H9 (cell line): ENCODE measurements at places on chromosomes 6 and 20.

GRCh38 chr6:24777227-24777626, 2.5 kb downstream of the GMNN start:
- H3K36me3 ChIP-seq, result peaks cover 50% of the 10 kb centered on the region
- no peaks in the 10 kb centered on the region for H3K27me3 ChIP-seq
- H3K4me1 ChIP-seq, result no peaks in the 10 kb centered on the region
- H3K27ac ChIP-seq, result no peak overlapping the region

- H3K27me3 ChIP-seq, result no peaks in the 10 kb centered on the region
- DNase-seq, result no peak
- no peak overlapping the region for H3K4me3 ChIP-seq
- H3K27ac ChIP-seq, result no peak overlapping the region
Observed at GRCh38 chr6:154962753-154963152, 32.4 kb upstream of the TIAM2 start.

DNA sequence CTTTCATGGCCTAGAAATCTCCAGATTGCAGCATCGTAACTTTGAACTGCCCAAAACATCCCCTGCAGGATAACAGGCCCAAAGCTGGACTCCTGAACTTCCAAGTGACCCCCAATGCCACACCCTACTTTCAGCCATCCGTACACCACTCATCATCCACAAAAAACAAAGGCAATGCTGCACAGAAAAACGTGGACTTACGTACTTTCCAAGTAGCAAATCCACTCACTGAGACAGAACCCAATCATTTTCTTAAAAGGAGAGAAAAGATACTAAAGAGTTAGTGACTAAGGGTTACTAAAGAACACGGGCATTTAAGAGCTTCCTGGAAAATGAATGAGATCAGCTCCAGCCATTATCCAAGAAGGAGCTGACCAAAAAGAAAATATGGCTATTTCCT, 211.0 kb downstream of the WDR27 start:
- no peaks in the 10 kb centered on the region for H3K4me1 ChIP-seq
- H3K27me3 ChIP-seq, result no peaks in the 10 kb centered on the region
- DNase-seq, result no peak
- no peaks in the 10 kb centered on the region for H3K36me3 ChIP-seq
- no peak overlapping the region for H3K4me3 ChIP-seq

GRCh38 chr6:35562060-35562459, 49.4 kb upstream of the TULP1 start:
- no peak overlapping the region for H3K4me3 ChIP-seq
- no peaks in the 10 kb centered on the region for H3K4me1 ChIP-seq
- no peaks in the 10 kb centered on the region for H3K27me3 ChIP-seq
- no peak for DNase-seq

- H3K4me1 ChIP-seq, result peaks cover 4% of the 10 kb centered on the region; the same call in 1 of the 2 replicates
- peak overlapping the region; percentile 35; the same call in 1 of the 3 replicates for H3K4me3 ChIP-seq
- H3K27ac ChIP-seq, result no peak overlapping the region
- no peak for DNase-seq
- no peaks in the 10 kb centered on the region for H3K27me3 ChIP-seq
- H3K36me3 ChIP-seq, result no peaks in the 10 kb centered on the region
Observed at GRCh38 chr20:57470212-57470522, 54.8 kb downstream of the CTCFL start.

GRCh38 chr6:151326116-151326825, 65.1 kb downstream of the ZBTB2 start:
- H3K27me3 ChIP-seq, result no peaks in the 10 kb centered on the region
- H3K4me1 ChIP-seq, result no peaks in the 10 kb centered on the region
- peak overlapping the region; percentile 66 for H3K4me3 ChIP-seq
- DNase-seq, result no peak

GRCh38 chr20:35284992-35285805, 627 bp upstream of the EIF6 start:
- H3K27me3 ChIP-seq, result no peaks in the 10 kb centered on the region
- H3K4me3 ChIP-seq, result peak overlapping the region; percentile 96
- DNase-seq, result no peak
- no peak overlapping the region for H3K27ac ChIP-seq

DNA sequence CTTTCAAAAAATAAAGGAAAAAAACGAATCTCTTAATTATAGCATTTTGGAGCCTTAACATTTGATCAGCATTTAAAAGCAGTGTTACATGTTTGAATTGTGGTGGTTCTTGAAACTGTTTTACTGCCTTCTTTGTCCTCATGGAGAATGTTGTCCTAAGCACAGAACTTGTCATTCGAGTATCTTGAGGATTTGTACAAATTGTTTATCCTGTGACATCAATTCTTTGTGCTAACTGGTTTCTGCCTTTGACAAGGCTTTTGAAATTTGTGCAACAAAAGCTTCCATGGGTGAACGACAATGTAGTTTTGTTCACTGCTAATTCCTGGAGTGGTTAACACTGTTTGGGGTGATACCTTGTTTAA, 130.8 kb downstream of the SCAF8 start:
- no peak overlapping the region for H3K27ac ChIP-seq
- no peak for DNase-seq
- no peaks in the 10 kb centered on the region for H3K27me3 ChIP-seq
- H3K36me3 ChIP-seq, result peaks cover 5% of the 10 kb centered on the region

- H3K27me3 ChIP-seq, result no peaks in the 10 kb centered on the region
- no peak for DNase-seq
- H3K4me1 ChIP-seq, result no peaks in the 10 kb centered on the region
- H3K27ac ChIP-seq, result no peak overlapping the region
Observed at GRCh38 chr20:47263080-47263464, 93.4 kb downstream of the ZMYND8 start.

- no peak overlapping the region for H3K4me3 ChIP-seq
- peaks cover 4% of the 10 kb centered on the region; the same call in 2 of the 3 replicates for H3K36me3 ChIP-seq
- no peak overlapping the region for H3K27ac ChIP-seq
- peak; percentile 57 for DNase-seq
- no peaks in the 10 kb centered on the region for H3K27me3 ChIP-seq
- H3K4me1 ChIP-seq, result no peaks in the 10 kb centered on the region
Observed at GRCh38 chr6:139124887-139125672, 9.8 kb upstream of the HECA start.
